Stimulated activated CD4-positive, alpha-beta T cell treated with anti-CD3 and anti-CD28 coated beads, Interleukin-1b, Interleukin-23, amount 100 ng/mL, for 1 hour (primary cell): ENCODE measurements at places on chromosomes 4 and X.

- DNase-seq = no peak
These were observed 117.7 kb downstream of the CRLF2 start for GRCh38 chrX:1094566-1095333.

- DNase-seq = no peak
These were observed 101.9 kb downstream of the QRFPR start for GRCh38 chr4:121278811-121279368.

DNA sequence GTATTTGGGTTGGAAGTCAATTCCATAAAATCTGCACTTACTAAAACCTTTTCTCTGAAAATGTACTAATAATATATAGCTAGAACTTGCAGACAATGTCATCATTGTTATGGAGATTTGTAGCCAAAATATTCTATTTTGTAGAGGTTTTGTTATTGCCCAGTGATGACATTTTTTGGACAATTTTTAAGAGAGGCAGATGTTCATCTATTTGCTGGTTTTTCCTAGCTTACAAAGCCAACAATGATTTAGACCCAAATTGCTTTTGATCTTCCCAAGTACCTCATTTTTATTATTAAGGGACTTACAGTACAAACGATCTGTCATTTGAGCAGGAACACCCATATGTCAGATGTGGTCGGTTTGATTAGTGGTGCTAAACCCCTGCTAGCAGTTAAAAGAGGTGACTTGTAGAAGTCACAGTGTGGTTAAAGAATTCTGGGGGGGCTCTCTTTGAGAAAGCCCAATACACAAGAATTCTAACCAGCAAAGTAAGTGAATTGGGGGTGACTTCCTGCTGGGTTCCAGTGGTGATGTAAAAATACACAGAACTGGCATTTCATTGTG, 136.2 kb downstream of the KIT start:
- DNase-seq = no peak

GRCh38 chr4:2046031-2046961, 12.8 kb upstream of the NAT8L start:
- DNase-seq = no peak

DNA sequence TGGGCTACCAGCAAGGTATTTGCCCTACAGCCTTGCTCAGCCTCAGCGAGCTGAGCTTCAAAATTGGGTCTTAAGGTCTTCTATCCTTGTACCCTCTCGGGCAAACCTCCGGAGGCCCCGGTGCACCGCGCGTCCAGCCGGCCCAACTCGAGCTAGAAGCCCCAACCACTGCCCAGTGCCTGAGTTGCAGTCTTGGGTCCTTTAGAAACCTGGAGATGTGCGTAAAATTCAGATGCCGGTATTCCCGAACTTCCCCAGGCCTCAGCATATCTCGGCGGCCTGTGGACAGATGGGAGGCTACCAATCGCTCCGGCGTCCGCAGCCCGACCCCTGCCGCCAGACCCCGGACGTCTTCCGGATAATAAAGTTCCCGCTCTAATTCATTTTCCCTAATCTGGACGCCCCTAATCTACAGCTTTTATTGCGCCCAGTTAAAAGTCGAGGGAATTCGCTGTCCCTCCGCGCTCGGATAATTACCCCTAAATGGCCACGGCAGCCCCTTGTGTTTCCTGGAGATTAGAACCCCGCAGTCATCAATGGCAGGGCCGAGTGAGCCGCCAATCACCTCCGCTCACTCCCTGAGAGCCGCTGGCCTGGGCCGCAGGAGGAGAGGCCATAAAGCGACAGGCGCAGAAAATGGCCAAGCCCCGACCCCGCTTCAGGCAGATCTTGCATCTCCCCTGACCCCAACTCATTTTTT, 1.5 kb upstream of the MSX1 start:
- no peak for DNase-seq

- DNase-seq = no peak
These were observed 55.8 kb upstream of the GAB1 start for GRCh38 chr4:143280861-143281260.

- no peak for DNase-seq
These were observed 1.2 kb downstream of the GEMIN8 start for GRCh38 chrX:14028473-14028872.
